ENCODE measurements at places on chromosomes 12 and 14.

DNA sequence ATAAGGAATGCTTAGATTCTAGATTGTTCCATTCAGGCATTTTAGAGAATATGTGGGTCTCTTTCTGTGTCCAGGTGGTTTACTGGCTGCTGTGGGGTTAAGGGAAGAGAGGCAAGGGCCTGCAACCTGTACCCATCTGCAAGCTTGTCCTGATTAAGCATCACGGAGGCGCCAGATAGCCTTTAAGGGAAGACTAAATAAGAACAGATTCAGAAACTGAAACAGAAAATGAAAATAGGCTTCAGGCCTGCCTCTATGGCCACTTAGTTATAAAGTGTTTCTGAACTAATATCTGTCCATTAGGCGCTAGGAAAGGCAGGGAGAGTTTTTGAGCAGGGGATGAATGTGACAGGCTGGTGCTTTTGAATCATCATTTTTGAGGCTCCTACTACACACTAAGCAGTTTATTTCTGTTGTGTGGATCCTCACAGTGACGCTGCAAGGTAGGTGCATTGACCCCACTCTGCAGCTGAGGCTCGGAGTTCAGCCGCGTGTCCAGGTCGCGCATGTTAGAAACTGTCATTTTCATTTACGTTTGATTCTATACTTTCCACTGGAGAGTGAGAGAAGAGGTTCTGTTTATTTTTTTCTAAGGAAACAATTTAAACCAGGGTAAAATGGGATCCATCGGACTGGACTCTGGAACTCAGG, 47.4 kb downstream of the SLC6A12 start:
- no peak for DNase-seq

GRCh38 chr14:56099081-56099797, 19.0 kb upstream of the PELI2 start:
- no peak for DNase-seq

- no peak for DNase-seq
Measured at GRCh38 chr12:102197789-102198188, at the start of gene PMCH. TSS of gene PMCH (minus strand) at chr12:102197833. CDS start at chr12:102197770, 63 bp downstream.

DNA sequence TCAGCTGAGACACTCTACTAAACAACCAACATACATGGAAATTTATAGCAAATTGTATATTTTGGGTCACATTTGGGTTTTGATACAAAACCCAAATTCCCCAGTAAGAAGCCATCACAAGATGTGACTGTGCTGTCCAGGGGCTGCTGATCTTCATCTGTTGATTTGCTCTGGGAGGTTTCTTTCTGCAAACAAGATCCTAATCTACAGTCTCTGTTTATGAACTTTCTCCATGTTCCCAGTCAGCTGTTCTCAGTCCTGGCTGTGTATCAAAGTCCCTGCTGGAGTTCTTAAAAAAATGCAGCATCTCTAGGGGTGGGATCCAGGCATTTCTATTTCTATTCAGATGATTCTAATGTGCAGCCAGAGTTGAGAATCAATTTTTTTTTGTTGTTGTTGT, 85.1 kb downstream of the ATP23 start:
- no peak for DNase-seq

DNA sequence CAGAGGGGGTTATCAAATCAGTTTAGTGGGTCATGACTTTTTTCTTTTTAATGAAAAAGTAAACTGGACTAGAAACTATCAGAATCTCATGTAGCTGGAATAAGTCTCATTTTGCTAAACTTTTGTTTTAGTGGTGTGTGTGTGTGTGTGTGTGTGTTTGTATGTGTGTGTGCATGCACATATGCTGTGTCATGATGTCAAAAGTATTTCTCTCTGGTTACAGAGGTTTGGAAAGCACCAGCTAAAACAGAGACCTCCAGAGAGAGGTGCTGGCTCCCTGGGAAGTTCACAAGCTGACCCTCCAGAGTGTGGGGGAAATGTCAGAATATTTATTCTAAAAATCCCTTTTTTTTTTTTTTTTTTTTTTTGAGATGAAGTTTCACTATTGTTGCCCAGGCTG, 114.7 kb downstream of the LGMN start:
- no peak for DNase-seq

GRCh38 chr14:38901791-38902190, 201.2 kb downstream of the SEC23A start:
- no peak for DNase-seq

DNA sequence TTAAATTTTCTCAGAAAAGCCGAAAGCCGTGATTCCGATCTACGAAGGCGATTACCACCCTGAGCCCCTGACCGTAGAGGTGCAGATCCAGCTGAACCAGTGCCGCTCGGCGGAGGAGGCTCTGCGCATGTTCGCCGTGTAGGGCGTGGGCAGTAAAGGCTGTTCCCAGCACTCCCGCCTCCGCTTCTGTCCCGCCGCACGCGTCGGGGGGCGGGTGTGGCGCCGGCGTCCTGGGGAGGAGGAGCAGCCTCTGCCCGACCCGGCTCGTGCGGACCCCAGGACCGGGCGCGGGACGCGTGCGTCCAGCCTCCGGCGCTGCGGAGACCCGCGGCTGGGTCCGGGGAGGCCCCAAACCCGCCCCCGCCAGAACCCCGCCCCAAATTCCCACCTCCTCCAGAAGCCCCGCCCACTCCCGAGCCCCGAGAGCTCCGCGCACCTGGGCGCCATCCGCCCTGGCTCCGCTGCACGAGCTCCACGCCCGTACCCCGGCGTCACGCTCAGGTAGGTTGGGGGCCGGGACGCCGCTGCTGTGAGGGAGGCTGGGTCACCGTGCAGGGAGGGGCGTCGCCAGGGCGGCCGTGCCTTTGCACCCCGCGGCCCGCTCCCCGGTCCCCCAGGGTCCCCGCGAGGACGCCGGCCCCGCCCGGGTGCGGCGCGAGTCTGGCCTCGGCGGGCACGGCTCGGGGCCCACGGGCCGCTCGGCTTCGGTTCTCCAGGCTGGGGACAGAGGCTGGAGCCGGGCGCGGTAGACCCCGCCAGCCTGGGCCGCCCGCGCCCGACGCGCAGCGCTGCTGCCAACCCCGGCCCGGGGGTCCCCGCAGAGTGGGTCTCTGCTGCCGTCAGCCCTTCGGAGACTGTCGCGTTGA, at the start of gene B3GNT4:
Gene B3GNT4 (plus strand): TSS at position 409 of the 866 bp plus-strand sequence. CDS start 910 bp downstream, outside the sequence.
- DNase-seq: peak; percentile 89

DNA sequence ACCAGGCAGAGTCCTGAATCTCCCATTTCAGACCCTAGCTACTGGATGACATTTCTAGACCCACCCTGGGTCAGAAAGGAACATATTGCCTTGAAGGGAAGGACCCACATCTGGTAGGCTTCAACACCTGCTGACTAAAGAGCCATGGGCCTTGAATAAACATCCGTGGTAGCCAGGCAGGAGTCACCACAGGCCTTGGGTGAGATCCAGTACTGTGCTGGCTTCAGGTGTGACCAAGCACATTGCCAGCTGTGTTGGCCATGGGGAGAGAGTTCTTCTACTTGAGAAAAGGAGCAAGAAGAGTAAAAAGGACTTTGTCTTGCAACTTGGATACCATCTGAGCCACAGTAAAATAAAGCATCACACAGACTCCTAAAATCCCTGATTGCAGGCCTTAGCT, 332.6 kb downstream of the SLC16A7 start:
- DNase-seq: no peak

GRCh38 chr12:5018677-5019076, 25.0 kb upstream of the KCNA5 start:
- DNase-seq: no peak

DNA sequence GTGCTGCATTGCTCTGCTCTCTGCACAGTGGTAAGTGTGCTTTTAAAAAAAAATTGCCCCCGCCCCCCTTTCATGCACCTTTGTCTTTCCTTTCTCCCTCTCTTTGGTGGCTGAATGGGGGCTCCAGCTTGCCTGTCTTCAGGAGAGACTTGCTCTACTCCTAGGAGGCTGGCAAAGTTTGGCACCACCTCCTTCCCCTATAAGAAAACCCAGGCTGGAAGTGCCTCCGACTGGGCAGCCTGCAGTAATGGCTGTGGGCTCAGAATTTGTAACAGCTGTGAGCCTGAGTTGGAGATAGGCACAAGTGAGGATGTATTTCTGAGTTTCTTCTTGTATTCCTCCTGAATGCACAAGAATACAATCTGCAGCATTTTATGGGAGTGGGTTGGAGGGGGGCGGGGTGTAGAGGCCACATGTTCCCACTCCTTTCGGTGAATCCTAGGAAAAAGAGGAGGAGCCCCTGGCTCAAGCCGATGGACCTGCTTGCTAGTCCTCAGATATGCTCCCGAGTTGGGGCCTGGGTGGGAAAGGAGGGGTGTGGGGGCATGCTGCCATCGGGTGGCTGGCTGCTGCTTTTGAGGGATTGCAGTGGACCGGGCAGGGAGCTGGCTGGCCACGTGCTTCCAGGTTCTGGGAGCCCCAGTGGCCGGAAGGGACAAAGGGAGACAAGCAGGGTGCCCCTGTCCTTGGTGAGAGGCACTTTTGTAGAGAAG, 124.3 kb downstream of the TSPAN9 start:
- no peak for DNase-seq

GRCh38 chr12:56622535-56622934, 7.6 kb downstream of the BAZ2A start:
- no peak for DNase-seq

DNA sequence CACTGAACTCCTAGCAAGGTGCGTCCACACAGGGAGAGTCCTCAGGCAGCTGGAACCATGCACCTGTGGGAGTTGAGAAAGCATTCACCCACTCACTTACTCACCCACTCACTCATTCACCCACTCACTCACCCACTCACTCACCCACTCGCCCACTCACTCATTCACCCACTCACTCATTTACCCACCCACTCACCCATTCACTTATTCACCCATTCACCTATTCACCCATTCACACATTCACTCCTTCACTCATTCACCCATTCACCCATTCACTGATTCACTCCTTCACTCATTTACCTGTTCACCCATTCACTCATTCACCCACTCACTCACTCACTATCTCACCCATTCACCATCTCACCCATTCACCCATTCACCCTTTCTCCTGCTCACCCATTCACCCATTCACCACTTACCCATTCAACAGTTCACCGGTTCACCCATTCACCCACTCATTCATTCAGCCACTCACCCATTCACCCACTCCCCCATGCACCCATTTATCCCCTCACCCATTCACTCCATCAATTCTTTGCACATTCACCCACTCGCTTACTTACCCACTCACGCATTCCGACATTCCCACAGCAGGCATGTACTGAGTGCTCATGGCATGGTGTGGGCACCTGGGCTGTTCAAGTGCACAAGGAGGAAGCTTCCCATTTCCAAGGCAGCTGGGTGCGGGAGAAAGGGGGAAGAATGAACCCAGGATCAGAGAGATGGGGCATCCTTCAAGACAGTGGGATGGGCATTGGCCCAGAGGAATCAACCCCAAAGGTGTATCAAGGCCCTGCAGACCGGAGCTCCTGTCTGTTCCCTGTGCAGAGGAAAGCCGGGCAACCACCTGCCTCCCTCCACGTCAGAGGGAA, 135.2 kb upstream of the C14orf180 start:
- no peak for DNase-seq

DNA sequence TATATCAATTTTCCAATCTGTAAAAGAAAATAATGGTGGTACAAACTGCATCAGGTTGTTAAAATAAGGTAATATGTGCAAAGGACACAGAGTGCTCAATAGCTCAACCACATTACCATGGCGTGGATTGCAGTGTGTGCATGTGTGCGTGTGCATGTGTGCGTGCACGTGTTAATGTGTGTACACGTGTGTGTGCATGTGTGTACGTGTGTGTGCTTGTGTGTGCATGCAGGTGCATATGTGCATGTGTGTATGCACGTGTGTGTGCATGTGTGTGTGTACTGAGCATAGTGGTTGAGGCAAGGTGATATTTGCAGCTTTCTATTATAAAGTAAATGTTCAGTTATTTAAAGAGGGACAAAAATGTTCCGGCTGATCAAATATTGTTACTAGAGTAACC, 115.6 kb downstream of the NT5DC3 start:
- DNase-seq: no peak

DNA sequence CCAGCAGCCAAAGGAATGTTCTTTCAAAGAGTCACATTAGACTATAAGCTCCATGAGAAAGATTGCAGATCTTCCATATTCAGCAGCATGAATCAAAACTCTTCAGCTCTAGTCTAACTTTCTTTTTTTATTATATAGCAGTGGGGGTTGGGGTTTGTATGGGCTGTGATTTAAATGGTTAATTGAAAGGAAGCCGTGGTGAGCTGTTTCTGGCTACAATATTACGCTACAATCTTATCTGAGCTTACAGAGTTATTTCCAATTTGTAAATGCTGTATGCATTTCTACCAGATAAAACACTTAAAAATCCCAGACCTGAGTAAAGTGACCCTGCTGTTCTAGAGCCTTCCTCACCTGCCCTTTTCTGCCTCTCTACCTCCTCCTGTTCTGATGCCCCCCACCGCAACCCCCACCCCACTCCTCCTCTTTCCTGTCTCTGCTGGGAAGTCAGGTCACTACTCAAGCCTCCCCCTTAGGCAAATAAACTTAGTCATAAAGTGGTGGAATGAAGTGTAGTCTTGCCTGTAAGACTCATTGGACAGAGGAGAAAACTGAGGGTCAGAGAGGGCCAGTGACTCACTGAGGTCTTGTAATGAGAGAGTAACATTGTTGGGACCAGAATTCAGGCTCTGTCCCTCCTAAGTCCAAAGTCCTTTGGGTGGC, 1089.5 kb downstream of the BCL11B start:
- peak; percentile 73 for DNase-seq

DNA sequence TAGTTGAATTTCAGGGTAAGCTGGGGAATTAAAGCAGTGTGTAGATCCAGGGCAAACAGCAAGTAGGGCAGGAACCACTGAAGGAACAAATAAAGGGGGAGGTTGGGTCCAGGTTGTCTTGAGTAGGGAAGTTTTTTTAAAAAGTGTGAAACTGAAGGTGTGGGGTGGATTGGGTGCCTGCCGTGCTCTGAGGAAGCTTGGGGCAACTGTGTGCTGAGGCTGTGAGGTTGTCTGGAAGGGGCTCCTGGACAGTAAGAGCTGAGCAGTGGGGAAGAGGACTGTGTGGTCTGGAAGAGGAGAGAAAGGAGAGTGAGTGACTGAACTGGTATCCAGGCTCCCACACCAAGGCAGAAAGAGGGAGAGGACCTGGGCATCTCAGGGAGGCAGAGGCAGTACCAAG, 10.9 kb upstream of the GPR162 start:
- DNase-seq: no peak

DNA sequence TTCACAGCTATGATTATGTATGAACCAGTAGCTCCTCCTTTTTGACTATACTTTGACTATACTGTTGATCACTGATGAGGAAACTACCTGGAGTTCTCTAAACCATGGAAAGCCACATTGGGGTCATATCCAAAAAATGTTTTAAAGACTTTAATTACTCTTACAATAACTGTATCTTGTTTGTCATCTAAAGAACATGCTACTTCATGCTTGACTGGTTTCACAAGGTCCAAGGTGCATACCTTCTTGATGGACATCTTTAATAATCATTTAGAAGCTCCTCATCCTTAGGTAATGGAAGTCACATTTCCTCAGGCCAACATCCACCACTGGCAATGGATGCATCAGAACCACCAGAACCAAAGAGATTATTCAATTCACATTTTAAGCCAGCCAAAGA, 29.9 kb downstream of the WASHC3 start:
- DNase-seq: no peak

DNA sequence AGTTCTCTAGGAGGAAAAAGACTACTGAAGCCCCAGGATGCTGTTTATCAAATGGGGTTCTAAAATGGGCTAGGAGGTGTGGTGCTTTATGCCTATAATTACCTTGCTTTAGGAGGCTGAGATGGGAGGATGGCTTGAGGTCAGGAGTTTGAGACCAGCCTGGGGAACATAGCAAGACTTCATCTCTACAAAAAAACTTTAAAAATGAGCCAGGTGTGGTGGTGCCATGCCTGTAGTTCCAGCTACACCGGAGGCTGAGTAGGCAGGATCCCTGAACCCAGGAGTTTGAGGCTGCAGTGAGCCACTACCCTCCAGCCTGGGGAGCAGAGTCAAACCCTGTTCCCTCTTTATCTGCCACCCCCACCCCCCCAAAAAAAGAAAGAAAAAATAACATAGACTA, 23.3 kb upstream of the SLC2A3 start:
- DNase-seq: no peak
